Frontal cortex (tissue), 4 donors: ENCODE measurements at places on chromosomes 4 and X. TPM values are rescaled to one million over a fixed set of nuclear protein-coding genes. Genes with fewer than 3 reads are reported as not detected.

- DNase-seq = no peak
Measured at GRCh38 chr4:68654946-68655721, 15.3 kb downstream of the UGT2B15 start.

GRCh38 chrX:81259714-81260395, 58.0 kb downstream of the SH3BGRL start:
- DNase-seq = no peak

DNA sequence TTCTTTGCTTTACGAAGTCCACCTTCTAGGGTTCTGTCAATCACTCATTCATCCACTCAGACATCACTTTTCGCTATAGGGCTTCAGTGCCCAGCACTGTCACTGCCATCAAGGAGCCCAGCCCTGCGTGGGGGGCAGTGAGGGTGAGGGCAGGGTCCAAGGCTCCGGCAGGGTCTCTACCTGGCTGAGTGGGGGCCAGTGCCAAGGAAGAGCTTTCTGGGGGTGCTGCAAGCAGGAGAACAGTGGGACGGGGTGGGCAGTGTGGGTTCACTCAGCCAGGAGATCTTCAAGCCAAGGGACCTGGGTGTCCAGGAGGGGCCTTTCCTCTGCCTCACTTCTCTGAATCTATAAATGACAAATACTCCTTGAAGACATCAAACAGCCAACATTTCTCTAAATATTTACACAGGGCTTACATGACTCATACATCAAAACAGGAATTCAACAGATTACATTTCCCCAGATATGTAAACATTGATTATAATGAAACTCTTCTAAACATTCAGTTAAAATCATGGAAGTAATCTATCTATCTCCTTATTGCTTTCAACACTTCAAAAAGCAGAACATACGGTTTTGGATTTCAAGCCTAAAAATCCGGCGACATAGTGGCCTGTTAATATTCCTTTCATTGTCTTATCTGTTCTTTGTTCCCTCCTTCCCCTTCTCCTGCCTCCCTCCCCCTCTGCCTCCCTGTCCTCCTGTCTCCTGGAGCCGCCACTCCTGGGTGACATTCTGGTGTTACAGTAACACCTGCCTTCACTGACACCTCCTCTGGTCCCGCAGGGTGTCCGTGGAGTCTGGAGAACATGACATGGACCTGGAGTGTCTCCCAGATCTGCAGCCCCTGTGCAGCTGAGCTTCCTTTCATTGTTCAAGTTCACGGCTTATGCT, 94.4 kb upstream of the ADRA2C start:
- no peak for DNase-seq

The VCX3A gene
- not detected for total RNA-seq

The PPARGC1A gene
- 4.5 TPM for total RNA-seq

DNA sequence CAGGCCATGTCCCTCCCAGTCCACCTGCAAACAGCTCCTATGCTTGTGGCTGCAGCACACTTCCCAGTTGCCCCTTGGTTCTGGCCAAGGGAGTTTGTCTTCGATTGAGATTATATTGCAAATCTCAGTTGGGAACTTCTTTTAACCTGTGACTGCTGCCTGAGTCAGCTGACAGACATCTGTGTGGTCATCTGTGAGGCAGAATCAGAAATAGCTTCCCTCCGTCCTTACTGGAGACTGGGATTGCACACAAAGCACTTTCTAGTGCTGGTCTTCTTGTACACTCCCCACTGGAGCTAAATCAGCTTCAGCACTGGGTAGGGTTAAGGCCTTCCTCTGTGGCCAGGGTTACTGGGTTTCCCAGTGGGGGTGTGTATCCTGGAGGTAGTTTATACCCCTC, 34.3 kb downstream of the ZNF330 start:
- no peak for DNase-seq

The ADH1A gene
- not detected for total RNA-seq

The SSX4B gene
- not detected for total RNA-seq

GRCh38 chr4:132592850-132593249, 556.2 kb upstream of the PCDH10 start:
- DNase-seq = no peak
